ENCODE measurements at places on chromosomes 2 and 18.
A peak's percentile ranks its signal among the peaks of the same experiment; 100 is the strongest.

GRCh38 chr2:32425719-32426141 lies 68.9 kb downstream of the BIRC6 start:
- no peak for DNase-seq

- no peak for DNase-seq
These were observed 6.9 kb upstream of the SLC11A1 start for GRCh38 chr2:218375212-218375611.

- no peak for DNase-seq
These were observed 326.7 kb downstream of the SUCLG1 start for GRCh38 chr2:84132370-84132769.

DNA sequence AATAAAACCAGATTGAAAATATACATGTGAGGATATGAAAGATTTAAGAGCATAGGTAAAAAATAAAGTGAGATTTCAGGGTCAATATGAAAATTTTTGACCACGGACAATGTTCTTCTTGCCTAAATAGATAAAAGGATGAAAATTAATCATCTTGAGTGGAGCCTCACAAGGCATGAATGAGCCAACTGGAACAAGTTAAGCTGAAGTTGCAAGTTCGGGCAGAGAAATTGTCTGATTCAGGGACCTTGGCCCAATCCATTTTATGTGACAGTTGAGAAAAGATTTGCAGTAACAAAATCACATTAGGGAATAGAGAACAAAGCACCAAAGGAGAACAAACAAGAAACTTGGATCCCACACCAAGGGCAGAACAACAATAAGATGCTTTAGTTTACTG lies 305.3 kb downstream of the TMX3 start:
- no peak for DNase-seq

DNA sequence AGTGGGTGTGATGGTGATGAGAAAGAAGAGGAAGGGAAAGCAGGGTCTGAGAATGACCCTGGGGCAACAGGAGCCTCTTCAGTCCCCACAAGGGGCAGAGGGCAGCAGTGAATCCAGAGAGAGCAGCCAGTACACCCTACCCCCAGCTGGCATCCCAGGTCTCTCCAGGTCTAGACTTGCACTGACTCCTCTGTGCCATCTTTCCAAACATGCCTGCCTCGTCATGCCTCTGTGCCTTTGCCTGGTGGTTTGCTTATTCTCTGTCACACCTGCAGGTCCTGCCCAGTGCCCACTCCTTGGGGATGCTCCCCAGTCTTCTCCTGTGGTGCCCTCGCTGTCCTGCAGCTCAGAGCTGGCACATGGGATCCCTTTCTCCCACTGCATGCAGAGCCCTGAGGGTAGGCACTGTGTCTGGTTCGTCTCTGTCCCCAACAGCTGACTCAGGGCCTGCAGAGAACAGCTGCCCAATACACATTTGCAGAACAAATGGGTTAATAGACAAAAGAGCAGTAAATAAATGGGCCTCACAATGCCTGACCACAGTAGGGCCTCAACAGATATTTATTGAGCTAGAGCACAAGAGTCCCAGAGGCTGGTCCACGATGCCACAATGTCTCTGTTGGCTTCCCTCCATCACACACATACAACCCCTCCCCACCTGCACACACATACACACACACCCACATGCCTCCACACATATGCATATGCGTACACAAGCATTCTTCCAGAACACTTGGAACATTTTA lies 89.8 kb downstream of the HS1BP3 start:
- no peak for DNase-seq

DNA sequence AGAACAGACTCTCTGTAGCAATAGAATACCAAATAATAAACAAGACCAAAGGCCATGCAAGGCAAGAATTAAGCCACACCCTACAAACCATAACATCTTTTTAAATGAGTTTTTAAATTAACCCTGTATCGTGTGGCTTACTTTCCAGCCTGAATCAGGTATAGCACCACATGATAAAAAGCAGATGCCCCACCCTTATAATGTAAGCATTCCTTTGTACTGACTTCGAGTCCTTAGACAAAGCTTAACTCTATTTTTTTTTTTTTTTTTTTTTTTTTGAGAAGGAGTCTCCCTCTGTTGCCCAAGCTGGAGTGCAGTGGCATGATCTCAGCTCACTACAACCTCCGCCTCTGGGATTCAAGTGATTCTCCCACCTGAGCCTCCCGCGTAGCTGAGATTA lies 1.7 kb upstream of the C2orf42 start:
- DNase-seq: no peak

DNA sequence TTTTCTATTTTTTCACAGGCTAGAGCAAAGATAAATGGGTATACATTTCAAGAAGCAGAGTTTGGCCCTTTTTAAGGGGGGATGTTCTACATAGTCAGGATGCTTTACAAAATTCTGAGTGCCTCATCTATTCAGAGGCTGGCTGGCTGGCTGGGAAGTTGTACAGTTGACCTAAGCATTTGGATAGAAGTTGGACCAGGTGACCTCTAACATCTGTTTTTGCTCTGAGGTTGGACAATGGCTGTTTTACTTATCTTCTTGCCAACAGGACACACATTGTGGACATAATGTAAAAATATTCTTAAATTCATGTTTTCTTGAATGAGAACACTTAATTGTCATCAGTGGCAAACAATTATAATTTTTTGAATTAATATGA lies 205.4 kb downstream of the PTPRM start:
- DNase-seq: no peak

GRCh38 chr2:239266779-239267287 lies 134.0 kb downstream of the HDAC4 start:
- no peak for DNase-seq

GRCh38 chr2:41927581-41928264 lies 120.1 kb upstream of the PKDCC start:
- no peak for DNase-seq

DNA sequence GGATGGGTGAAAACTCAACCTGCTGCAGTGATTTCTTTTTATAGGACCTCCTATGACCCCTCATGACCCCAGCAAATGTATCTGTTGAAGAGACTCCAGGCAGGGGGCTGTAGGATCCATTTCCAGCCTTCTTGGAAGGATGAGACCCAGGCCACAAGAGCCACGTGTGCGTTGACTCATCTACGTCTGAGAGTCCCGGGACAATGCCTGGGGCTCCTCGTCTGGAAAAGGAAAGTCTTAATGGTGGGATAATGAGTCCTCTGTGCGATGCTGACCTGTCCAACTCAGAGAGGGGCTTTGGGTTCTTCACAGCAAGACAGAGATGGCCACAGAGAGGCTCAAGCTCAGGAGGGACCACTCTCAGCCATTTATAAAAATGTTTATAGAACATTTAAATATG lies 80.8 kb downstream of the SMIM21 start:
- no peak for DNase-seq

- DNase-seq: no peak
These were observed 703 bp downstream of the UGGT1 start for GRCh38 chr2:128091726-128092080.

DNA sequence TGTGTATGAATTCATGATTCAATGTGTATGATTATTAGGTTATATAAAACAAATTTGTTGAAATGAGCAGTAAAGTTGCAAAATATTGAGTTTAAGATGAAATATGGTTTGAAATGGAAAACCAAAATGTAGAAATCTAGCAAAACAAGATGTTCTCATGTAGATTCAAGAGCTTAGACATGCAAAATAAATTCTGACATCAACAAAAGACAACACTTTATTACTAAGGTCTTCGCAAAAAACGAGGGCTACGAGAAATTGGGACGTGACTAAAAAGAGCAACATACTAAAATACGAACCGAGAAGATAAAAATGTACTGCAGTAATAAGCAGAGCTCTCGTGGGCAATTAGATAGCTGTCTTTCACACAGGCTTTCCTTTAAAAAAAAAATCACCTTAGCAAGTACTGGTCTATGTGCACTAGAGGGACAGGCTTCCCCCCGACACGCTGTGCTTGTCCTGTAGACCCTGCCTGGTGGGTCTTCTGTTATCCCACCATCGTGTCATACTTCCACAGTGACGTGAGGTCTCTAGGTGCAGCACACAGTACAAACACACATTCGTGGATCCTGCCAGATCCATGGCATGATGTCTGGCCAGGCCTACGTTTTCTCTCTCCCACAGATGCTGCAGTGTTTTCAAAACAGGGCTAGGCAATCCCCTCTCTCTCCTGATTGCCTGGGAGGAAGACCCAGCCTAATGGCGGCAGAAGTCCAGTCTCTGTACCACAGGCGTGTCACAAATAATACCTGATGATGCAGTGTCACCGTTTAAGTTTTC lies 240.8 kb downstream of the TCF4 start:
- no peak for DNase-seq

GRCh38 chr2:229141424-229142025 lies 129.6 kb downstream of the PID1 start:
- DNase-seq: no peak

DNA sequence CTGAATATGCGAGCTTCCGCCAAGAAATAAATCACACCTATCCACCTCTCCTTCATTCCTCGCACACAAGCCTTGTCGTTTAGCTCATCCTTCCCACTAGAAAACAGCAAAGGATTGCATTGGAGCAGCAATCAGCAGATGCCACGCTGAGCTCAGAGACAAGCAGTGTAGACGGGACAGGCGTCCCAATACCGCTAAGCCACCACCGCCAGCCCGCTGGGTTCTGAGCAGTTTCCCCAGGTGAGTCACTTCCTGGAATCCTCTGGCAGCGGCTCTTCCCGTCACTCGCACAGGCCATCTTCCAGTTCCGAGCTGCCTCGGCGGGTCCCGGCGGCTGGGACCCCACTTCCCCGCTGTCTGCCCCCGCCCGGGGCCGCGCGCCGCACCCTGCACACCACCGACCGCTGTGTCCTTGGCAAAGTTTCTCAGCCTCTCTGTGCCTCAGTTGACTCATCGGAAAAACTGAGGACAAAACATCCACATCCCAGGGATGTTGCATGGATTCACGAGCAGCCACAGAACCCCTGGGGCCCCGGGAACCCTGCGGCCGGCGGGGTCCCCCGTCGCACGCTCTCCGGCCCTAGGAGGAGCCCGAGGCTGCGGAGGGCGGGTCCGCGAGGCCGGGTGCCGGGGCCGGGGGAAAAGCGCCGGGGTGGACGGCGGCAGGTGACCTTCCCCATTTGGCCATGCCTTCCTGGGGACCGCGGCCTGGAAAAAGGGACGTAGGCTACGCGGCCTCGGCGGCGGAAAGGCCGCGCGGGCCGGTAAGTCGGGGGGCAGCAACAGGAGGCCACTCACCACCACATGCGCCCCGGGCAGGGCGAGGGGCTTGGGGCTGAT lies 573 bp downstream of the KDSR start:
- DNase-seq: peak; percentile 64

- no peak for DNase-seq
These were observed 14.6 kb upstream of the MCM6 start for GRCh38 chr2:135890835-135891234.

DNA sequence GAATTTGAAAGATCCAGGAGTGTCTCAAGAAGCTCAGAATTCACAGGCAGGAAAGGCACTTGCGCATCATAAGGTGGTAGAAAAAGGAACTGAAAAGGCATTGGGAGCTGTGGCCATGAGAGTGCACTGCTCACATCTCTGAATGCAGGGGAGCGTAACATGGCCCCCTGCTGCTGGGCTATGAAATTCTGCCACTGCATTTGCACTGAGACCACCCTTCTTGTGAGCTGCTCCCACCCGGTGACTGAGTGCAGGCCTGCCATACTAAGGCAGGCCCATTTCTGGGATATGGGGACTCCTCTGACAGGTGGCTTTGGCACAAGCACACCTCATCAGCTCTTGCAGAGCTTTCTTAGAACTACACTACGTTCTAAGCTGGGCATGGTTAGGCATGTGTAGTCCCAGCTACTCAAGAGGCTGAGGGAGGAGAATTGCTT lies 25.3 kb upstream of the STARD7 start:
- no peak for DNase-seq

- no peak for DNase-seq
These were observed 125.5 kb downstream of the MC4R start for GRCh38 chr18:60247103-60247502.

DNA sequence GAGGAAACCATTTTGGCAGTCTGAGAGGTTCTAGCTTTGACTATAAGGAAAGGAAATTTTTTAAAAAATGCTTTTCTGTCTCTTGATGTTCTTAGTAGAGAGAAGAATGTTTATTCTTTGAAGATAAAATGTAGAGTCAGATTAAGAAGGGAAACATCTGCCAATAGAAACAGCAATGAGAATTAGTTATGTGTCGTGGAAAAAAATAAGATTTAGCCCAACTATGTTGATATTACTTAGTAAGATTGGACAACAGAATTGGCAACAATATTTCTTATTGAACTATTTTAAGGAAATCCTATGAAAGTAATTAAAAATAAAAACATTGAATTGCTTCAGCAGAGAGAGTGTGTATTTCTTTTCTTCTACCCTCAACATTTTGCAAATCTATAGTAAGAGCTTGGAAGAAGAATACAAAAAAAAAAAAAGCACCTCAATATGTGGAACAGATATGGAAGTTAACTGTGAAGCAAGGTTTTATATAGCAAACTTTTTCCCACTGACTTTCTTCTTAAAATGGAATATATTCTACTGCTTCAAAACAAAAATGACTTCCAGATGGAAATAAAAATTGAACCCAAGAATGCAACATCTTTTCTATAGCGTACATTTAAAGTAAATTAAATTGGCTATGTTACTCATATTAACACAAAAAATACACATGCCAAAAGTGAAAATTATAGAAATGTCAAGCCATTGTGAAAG lies 177.9 kb downstream of the FAM124B start:
- no peak for DNase-seq

DNA sequence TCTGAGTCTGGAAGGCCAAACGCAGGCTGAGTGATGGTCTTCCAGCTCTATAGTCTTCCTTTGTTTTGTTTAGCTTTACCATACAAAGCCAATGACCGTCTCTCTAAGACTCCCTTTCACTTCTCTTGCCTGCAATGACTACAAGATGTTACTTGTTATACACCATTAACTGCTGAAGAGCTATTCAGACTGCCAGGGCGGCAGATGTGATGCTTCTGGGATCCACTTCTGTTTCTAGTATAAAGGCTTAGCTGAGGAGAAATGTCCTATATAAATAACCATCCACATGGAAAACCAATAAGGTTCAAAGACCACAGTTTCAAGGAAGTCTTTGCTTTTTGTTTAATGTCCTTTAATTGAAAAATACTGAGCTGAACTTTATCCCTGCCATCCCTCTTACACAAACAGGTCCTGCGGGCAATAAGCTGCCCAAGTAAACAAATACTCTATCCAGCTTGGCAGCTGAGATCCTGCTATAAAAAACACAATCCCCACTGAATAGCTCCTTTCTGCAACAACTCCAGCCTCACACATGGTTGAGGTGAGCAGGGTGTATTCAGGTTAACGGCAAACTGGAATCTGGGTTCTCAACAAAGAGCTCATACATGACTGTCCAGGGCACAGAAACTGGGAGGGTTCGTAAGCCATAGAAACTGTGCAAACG lies 124.6 kb downstream of the VIT start:
- peak; percentile 55 for DNase-seq

GRCh38 chr2:210531050-210531449 lies 25.3 kb upstream of the CPS1 start:
- DNase-seq: no peak

DNA sequence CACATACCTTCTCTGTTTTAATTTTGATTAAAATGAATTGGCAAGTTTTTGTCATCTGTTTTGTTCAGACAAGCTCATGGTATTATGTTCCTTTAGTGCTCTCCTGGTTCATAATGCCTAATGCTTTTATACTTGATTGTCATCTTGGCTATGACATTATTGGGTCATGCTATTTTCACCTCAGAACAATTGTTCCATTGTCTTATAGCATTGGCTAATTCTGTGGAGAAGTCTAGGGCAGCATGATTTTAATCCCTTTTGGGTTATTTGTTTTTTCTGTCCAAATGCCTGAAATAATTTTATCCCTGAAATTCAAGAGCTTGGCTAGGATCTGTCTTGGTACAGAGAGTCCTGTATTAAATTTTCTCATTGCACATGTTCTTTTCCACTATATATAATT lies 83.8 kb upstream of the CCDC85A start:
- no peak for DNase-seq

All from HepG2 (cell line).